Panc1 (cell line): ENCODE measurements at places on chromosomes 5 and 9. TPM values are rescaled to one million over a fixed set of nuclear protein-coding genes. Genes with fewer than 3 reads are reported as not detected.

SPATA31E1 gene
- not detected for total RNA-seq

ARL14EPL gene
- total RNA-seq = not detected

GDF9 gene
- total RNA-seq = 0.54 TPM

DNA sequence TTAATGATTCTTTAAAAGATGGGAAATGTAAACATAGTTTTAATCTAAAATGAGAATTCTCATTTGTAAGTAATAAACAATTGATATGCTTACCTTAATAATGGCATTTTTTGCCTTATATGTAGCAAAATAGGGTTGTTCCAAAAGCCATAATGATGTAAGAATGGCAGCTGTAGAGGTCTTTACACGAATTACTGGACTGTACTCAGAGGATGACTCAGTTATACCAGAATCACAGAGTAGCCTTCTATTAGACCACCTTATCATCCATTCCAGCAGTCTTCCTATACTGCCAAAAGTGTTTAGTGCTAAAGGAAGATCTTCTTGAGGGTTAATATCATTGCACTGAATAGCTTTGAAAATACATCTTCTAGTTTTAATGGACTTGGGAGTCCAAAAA lies 66.5 kb downstream of the CPLANE1 start:
- DNase-seq = no peak

DNA sequence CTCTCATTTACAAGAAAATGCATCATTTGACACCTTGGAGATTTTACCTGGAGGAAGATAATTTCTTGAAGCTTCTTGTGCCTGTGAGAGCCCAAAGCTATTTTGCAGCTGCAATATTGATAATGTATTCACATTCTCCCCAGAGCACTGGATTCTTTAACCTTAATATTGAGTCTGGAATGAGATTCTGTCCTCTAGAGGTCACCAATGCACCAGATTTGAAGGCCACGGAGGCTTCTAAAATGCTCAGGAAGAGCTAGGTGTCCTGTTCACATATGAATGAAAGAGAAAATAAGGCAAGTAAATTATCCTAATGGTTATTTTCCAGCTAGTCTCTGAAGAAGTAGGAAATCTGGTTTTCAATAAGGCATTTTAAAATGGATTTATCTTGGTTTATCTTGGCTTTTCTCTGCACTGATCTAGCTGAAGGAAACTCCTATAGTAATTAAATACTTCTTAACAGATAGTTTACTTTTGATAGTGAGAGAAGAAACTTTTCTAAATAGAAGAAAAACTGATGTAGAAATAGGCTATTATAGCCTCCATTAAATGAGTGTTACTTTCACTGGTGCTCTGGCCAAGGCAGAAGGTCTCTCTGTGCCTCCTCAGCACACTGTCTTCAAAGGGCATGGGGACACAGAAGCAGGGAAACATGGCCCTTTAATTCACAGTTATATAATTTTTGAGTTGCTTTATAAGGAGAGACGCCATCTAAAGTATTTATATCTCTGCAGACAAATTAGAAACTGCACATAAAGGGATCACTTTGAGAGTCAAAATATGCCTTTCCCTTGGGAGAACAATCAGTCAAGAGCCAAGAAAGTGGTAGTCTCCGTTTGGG lies 297.0 kb upstream of the ACTBL2 start:
- DNase-seq = peak; percentile 61
